Dermis lymphatic vessel endothelial cell (primary cell): ENCODE measurements at places on chromosomes 4 and X. TPM values are rescaled to one million over a fixed set of nuclear protein-coding genes. Genes with fewer than 3 reads are reported as not detected.

NSUN7 gene
- total RNA-seq = under 0.01 TPM in 1 of 2 replicates, not detected in the other

HMX1 gene
- total RNA-seq = not detected in 2 replicates

SORBS2 gene
- 45.1 and 156 TPM in 2 replicates for total RNA-seq

F8A2 gene
- not detected in 2 replicates for total RNA-seq

CPZ gene
- total RNA-seq = not detected in 2 replicates

FAT4 gene
- 62.5 and 63.4 TPM in 2 replicates for total RNA-seq

HSD17B13 gene
- under 0.01 and 0.09 TPM in 2 replicates for total RNA-seq

EFHC2 gene
- not detected in 2 replicates for total RNA-seq

XK gene
- total RNA-seq = under 0.01 TPM in 2 replicates

XKRX gene
- not detected in 2 replicates for total RNA-seq

ARMCX5 gene
- total RNA-seq = 21.9 and 28.1 TPM in 2 replicates

GSX2 gene
- total RNA-seq = not detected in 2 replicates

FHL1 gene
- 68.2 and 99.0 TPM in 2 replicates for total RNA-seq
